Progenitor cell of endocrine pancreas (in vitro differentiated cells): ENCODE measurements at places on chromosomes 7 and 10. TPM values are rescaled to one million over a fixed set of nuclear protein-coding genes. Genes with fewer than 3 reads are reported as not detected.
A peak's percentile ranks its signal among the peaks of the same experiment; 100 is the strongest.

- DNase-seq = no peak
Measured at GRCh38 chr10:46291817-46292572, 5.2 kb downstream of the ANTXRL start.

DNA sequence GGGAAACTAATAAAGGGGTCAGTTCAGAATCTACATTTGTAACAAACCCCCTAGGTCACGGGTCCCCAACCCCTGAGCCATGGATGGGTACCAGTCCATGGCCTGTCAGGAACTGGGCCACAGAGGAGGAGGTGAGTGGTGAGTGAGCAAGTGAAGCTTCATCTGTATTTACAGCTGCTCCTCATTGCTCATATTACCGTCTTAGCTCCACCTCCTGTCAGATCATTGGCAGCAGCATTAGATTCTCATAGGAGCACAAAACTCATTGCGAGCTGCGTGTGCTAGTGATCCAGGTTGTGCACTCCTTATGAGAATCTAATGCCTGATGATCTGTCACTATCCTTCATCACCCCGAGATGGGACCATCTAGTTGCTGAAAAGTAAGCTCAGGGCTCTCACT lies 88.4 kb upstream of the MPP7 start:
- DNase-seq = no peak

GRCh38 chr10:44947371-44948152 lies 12.0 kb upstream of the RASSF4 start:
- DNase-seq = no peak

GRCh38 chr10:124522933-124523871 lies 61.6 kb downstream of the LHPP start:
- DNase-seq = no peak

GRCh38 chr10:43648398-43649184 lies at the start of gene ZNF32:
Gene ZNF32, minus strand, starts transcription at chr10:43648881. Its CDS starts 2,748 bp downstream, at chr10:43646133.
- DNase-seq = peak; percentile 76

- DNase-seq = no peak
Measured at GRCh38 chr7:133683182-133683454, 430.2 kb downstream of the EXOC4 start.

GRCh38 chr7:148763622-148764021 lies 64.9 kb downstream of the CUL1 start:
- no peak for DNase-seq

DNA sequence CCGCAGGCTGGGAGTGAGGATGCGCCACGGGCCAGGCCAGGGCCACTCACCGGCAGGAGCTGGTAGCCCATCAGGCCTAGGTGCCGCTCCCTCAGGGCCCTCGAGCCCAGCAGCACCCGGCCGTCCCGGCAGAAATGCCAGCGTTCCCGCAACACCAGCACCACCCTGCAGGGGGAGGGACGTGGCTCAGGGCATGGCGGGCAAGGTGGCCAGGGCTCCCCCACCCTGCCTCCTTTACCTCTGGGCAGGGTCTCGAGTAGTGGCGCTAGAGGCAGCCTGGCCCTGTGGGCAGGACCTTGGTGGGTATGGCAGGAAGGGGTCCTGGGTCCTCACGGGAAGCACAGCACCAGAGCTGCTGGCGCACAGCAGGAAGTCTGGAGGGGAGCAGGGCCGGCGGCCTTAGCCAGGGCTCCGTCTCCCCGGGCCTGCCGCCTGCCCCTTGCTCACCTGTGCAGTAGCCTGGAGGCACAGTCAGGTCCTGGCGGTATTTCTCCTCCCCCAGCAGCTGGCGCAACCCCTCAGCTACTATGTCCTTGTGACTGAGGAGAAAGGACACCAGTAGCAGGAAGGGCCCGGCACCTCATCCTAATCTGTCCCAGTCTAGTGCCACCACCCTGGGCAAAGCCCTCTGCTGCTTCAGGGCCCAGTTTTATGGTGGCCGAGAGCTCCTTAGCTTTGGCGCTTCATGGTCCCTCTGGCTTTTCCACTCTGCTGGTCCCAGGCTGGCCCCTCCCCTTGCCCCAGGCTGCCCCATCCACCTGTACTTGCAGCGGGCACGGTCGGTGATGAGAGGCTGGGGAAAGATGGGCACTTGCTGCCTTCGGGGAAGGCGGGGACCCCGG lies 3.5 kb downstream of the FASTK start:
- DNase-seq = no peak

DNA sequence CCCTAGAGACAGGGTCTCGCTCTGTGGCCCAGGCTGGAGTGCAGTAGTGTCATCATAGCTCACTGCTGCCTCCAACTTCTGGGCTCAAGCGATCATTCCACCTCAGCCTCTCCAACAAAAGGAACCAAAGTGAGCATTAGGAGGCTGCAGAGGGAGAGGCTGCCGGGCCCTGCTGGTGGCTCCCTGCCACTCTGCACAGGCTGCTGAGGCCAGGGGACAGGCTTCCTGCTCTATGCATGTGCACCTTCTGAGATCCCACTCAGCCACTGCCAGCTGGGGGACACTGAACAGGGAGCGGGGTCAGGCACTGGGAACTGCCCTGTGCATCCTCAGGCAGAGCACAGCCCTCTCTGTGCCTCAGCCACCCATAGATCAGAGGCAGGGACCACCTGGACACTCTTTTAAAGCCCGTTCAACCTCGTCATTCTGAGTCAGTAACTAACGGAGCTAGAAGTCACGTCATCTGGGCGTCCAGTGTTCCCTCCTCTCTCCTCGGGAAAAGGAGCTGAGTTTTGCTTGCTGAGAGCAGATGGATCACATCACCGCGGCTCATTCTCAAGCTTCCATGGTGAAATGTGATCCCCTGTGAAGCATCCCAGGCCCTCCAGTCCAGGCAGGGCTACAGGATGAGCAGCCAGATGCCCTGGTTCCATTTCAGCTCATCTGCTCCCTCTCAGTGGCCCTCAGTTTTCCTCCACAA lies 109.6 kb downstream of the MYL10 start:
- no peak for DNase-seq

DNA sequence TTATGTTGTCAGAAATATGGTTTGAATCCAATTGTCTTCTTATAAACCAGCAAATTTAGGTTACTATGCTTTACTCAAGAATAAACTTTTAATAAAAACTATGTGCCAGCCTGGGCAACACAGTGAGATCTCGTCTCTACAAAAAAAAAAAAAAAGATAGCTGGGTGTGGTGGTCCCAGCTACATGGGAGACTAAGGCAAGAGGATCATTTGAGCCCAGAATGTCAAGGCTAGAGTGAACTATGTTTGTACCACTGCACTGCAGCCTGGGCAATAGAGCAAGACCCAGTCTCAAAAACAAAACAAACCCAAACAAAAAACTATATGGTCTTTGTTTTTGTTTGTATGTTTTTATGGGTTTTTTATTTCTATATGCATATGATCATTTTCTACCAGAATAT lies 7.5 kb upstream of the ARHGAP12 start:
- DNase-seq = no peak

DNA sequence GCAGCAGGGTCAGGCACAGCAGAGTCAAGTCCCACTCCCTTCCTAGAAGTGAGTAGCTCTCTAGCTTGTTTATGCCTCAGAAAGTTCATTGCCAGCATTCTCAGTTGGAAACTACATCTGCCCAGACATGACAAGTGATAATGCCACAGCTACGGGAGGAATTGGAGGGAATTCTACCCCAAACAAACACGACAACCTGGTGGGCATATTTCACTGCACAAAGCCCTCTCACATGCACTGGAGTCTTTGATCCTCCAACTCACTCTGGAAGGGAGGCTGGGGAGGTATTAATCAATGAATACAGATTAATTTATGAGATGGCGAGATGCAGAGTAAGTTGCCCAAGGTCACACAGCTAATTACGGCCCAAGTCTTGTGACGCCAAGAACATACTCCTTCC lies 126.0 kb upstream of the MGMT start:
- no peak for DNase-seq

- no peak for DNase-seq
Measured at GRCh38 chr7:137324796-137325696, 18.5 kb downstream of the PTN start.

GRCh38 chr7:38020121-38020785 lies 99.8 kb downstream of the EPDR1 start:
- no peak for DNase-seq

GRCh38 chr10:98415731-98416119 lies 743 bp upstream of the PYROXD2 start:
- DNase-seq = no peak

GRCh38 chr10:113518816-113519591 lies 33.8 kb upstream of the HABP2 start:
- DNase-seq = no peak

GRCh38 chr7:107638594-107638993 lies 22.0 kb upstream of the SLC26A4 start:
- no peak for DNase-seq

GRCh38 chr10:58577437-58577777 lies 64.7 kb downstream of the BICC1 start:
- DNase-seq = no peak

- DNase-seq = no peak
Measured at GRCh38 chr10:49200854-49201253, 12.7 kb upstream of the TMEM273 start.

- DNase-seq = no peak
Measured at GRCh38 chr10:114647545-114648138, 10.4 kb downstream of the ABLIM1 start.

DNA sequence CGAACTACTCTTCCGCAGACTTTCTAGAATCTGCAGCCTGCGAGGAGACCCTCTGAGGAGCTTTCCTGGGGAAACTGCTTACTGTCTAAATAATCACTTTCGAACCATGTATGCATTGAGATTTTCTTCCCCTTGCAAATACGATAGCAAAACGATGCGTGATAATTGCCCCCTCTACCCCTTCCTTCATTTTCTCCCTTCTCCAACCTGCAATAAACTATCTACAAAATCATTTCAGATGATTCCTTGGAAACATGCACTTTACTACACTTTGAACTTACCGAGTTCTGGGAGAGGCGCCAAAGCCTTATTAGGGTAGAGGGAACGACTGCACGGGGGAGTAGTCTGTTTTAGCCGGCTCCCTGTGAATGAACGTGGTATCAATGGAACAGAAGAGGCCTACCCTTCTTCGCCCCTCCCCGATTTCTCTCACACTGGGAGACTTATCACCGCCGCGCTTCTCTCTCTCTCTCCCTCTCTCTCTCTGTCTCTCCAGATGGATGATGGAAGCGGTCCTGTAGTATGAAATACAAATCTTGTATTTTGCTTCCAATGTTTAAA lies at the start of gene FGFBP3:
TSS of gene FGFBP3 (minus strand) at position 370 of the 561 bp plus-strand sequence. CDS start 517 bp downstream, outside the sequence.
- peak; percentile 11 for DNase-seq

GRCh38 chr10:34826857-34827766 lies 12.0 kb upstream of the PARD3 start:
- DNase-seq = no peak

GRCh38 chr10:12945690-12946359 lies 55.7 kb downstream of the CCDC3 start:
- no peak for DNase-seq

The PTPN20 gene
- 0.55 TPM in 1 of 2 replicates, not detected in the other for total RNA-seq

The TAS2R41 gene
- not detected in 2 replicates for total RNA-seq

The ST8SIA6 gene
- total RNA-seq = 0.36 and 0.98 TPM in 2 replicates

The ZNF488 gene
- total RNA-seq = 1.0 and 1.4 TPM in 2 replicates

The TSPAN33 gene
- total RNA-seq = 22.2 and 24.5 TPM in 2 replicates

The ATG9B gene
- total RNA-seq = 0.58 and 0.79 TPM in 2 replicates

The SLC39A12 gene
- total RNA-seq = not detected in 2 replicates

The GIMAP5 gene
- not detected in 2 replicates for total RNA-seq

The PDGFA gene
- 81.2 and 86.2 TPM in 2 replicates for total RNA-seq

The ZNF277 gene
- 24.3 and 25.9 TPM in 2 replicates for total RNA-seq

The ZNF485 gene
- 5.7 and 6.3 TPM in 2 replicates for total RNA-seq

The TLL2 gene
- 0.58 and 0.60 TPM in 2 replicates for total RNA-seq
